ENCODE measurements at places on chromosomes 7 and 10.
A peak's percentile ranks its signal among the peaks of the same experiment; 100 is the strongest.

DNA sequence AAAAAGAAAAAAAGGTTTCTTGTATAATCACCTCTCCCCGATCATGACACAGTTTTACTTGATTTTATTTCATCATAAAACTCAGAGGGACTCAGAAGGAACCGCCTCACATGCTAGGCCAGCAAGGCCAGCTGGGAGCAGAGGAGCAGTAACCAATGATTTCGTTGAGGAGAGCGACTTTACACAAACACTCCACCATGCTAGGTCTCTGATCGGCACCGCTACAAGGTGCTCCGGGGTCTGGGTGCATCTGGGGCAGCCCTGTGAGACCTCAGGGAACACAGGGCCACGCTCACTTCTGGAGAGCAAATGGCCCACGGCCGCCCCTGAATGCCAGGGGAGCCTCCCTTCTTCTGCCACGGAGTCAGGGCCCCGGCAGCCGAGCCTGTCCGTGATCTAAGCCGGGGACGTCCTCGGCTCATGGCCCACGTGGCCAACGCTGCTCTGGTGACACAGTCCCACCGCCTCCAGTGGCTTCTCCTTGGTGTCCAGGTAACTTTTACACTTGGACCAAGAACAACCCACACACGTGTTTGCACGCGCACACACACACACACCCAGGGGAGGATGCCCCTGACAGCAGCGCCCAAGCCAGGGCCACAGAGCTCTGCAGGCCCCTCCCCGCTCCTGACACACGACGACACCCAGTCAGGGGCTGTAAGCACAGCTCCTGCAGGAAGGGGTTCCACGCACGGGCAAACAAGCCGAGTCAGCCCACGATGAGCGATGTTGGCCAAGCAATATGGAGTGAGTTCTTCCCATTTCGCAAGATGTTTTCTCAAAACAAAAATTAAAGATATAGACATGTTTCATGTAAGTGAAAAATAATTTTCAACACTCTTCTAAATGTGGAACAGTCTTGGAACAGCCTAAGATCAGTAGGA lies 332.3 kb downstream of the DNAJB6 start:
- no peak for DNase-seq

DNA sequence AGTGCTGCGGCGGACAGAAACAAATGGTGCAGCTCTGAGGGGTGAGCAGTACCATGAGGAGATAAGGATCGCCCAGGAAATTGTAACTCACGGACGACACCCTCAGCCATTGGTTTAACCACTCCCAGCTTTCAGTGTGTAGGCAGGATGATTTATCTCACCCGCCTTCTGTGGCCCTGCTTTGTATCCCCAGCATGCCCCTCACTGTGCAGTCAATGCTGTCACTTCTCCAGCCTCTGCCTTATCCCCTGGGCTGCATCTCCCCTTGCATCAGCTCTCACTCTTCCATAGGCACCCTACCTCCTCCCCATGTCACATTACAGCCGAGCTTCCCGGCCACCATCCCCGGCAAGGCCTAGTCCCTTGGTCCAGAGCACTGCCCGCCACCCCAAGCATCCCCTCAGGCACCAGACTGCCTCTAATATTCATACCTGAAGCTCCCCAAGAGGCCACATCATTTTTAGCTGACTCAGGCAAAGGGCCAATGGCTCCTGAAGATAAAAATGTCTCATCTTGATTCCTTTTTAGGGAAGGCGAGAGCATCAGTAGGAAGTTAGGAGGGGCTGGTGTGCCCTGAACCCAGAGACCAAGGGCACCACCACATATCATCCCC lies 77.1 kb downstream of the CARD11 start:
- no peak for DNase-seq

DNA sequence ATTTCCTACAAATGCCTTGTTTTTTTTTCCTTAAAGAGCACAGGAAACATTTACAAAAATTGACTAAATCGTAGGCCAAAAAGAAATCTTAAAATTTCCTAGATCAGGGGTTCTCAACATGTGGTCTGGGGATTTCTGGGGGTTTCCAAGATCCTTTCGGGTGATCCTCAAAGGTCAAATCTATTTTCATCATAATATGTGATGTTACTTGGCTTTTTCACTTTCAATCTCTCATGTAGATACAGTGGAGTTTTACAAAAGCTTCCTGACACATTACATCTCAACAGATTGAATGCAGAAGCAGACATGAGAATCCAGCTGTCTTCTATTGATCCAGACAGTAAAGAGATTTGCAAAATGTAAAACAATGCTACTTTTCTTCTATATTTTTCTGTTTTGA lies 497.3 kb downstream of the INHBA start:
- no peak for DNase-seq

- no peak for DNase-seq
These were observed 59.6 kb upstream of the FAM180A start for GRCh38 chr7:135808206-135808605.

DNA sequence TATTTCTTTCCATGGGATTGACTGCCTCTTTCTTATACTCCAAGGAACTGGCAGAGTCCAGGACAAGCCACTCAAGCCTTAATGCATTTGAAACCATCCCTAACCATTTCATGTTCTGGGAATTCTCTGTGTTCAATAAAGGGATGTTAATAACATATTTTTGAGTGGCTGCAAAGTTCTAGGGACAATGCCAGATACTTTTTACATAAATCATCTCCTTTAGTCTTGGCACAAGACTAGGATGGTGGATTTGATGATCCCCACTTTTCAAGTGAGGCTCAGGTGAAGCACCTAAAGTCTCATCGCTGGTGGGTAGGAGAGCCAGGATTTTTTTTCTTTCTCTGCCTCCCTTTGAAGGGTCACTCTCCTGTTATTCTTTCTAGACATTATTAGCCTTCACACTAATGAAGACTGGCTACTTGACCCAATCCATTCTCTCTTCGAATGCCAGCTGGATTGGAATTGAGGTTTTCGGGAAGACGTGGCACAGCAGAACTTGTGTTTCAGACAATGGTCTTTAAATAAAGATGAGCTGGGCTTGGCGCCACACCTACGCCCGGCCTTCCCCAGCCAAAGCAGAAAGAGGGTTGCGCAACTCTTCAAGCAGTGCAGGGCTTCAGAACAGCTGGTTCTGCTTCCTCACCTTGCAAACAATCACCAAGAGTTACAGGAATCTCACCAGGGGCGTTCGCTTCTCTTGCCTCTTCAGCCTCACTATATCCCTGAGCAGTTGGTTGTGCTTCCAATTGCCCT lies 73.8 kb upstream of the BMPER start:
- no peak for DNase-seq

DNA sequence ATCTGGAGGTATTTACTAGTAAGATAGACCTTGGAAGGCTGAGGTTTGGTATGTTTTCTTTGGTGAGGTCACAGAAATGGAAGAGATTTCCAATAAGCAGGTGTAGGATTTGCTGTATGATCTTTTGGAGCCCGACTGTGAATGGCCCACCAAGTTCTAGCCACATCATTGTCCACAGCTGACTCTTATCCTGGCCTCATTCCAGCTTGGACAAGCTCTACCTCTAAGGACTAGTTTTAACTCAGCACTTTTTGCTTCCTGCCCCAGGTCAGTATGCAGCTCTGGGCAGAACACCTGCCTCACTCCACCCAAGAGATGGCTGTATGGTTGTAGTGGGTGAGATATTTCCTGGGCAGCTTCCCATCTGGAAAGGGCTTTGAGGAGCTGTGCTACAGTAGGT lies 6.1 kb upstream of the CPA4 start:
- DNase-seq: no peak

DNA sequence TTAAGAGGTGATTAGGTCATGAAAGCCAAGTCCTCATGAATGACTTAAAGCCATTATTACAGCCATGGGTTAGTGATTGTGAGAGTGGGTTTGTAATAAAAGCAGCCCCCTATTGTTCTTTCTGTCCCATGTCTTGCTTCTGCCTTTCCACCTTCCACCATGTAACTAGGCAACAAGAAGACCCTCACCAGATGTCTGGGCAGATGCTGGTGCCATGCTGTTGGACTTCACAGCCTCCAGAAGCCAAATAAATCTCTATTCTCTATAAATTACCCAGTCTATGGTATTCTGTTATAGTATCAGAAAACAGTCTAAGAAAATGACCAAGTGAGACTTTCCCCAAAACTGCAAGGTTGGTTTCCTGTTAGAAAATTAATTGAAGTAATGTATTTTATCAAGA lies 460.3 kb upstream of the ADARB2 start:
- no peak for DNase-seq

GRCh38 chr10:132363921-132364593 lies 32.1 kb downstream of the LRRC27 start:
- no peak for DNase-seq

DNA sequence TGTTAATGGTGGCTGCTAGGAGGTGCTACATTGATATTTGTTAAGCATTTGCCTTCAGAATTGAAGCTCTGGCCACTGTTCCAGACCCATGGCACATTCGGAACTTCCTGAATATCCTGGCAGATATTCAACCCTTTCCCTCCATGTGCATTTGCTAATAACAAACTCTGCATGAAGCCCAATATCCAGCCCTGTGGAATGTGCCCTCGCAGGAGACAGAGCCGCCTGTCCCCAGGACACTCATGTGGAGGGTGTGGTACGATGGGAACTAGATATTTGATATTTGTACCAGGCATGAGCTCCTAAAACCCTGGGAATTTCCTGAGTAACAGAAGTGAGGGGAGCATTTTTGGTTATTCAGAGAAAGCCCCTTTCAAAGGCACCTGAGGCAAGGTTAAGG lies 21.6 kb upstream of the ARHGAP22 start:
- DNase-seq: no peak

GRCh38 chr10:26441491-26442214 lies 3.5 kb downstream of the APBB1IP start:
- no peak for DNase-seq

GRCh38 chr10:89706011-89706410 lies 4.6 kb downstream of the KIF20B start:
- no peak for DNase-seq

GRCh38 chr7:46908770-46909169 lies 673.1 kb downstream of the TNS3 start:
- DNase-seq: no peak

DNA sequence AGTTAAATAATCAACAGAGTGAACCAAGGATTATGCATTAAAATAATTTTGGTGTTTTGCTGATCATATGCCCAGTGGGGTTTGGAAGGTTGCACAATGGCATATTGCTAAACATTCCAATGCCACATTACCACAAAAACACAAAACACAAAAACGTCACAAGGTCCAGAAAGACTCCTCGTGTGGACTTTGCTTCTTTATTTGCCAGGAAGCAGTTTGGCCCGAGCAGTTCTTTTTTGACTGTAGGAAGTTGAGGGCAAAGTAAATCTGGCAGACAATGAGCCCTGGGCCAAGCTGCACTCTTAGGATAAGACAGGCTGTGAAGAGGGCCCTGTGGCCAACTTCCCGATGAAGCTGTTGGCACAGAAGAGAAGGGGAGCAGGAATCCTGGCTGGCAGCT lies 39.2 kb upstream of the SLC35B4 start:
- no peak for DNase-seq

DNA sequence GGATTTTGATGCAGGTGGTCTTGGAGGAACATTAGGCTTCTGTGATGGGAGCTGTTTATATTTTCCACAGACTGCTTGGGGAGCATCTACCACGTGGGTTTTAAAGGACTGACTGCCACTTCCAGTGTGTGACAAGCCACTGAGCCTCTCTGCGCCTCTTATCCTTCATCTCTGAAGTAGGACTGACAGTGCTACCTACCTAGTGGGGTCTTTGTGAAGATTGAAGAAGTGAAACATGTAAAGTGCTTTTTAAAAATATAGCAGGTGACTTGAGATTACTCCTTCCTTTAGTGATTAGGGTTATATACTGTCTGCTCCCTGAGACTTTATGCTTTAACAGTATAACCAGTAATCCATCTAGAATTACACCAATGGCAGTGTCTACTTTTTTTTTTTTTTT lies 29.9 kb downstream of the NKX2-3 start:
- DNase-seq: no peak

- DNase-seq: no peak
These were observed 77.6 kb downstream of the RALA start for GRCh38 chr7:39700932-39701331.

- no peak for DNase-seq
These were observed 954.7 kb upstream of the GHITM start for GRCh38 chr10:83184641-83185040.

DNA sequence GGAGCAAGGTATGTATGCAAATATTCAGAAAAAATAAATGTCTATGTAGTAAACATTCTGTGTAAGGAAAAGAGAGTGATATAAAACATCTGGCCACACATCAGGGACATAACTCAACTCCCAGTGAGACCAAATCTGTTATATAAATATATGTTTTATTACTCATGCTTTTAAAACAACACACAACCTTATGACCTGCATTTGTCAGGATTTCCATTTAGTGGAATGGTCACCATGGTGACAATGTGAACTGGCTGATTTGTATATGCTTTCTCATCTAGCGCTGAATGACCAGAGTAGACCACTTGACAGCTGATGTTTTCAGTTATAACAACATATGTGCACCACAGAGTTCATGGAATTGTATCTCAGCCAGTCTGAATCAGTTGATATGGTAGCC lies 551.7 kb downstream of the HTR7 start:
- DNase-seq: no peak

DNA sequence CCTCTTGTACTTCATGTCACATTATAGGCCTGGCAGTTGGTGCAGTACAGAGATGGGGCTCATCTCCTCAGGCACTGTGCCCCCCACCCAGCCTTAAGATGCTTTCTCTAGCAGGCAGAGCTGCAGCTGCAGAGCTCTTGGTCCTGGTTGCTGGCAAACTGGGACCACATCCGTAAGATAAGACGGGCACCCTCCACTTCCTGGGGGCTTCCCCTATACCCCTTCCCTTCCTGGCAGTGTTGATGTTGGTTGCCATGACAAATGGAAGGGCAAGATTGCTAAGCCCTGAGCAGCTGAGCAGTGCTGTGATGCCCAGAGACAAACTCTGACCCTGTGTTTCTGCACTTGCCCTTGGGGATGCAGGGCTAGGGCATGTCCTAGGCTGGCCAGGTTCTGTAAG lies 103.4 kb upstream of the ANLN start:
- peak; percentile 44 for DNase-seq

DNA sequence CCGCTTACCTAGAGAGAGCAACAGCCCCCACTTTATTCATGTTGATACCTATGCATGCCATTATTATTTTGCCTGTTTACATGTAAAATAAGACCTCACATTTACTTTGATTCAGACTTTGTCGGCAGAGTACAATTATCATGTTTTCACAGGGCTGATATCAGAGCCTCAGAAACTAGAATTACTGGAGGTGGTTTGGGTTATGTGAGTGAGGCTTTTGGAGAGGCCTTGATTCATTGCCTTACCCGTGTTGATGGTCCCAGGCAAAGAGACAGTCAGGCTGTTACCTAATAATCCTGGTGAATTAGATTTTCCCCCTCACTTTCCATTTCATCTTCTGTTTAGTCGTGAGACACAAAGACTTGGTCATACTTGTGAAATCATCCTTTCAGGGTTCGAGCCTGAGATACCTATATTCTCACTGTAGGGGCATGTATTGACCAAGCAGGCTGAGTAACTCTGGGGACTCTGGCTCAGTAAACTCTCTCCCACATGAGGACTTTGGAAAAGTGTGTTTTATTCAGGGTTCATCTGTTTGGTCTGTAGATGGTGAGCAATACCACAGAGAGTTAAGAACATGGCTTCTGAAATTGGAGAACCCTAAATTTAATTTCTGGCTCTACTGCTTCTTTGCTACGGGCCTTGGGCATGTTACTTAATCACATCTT lies 150.9 kb downstream of the CELF2 start:
- DNase-seq: no peak
